ENCODE measurements at places on chromosomes 4 and X.

DNA sequence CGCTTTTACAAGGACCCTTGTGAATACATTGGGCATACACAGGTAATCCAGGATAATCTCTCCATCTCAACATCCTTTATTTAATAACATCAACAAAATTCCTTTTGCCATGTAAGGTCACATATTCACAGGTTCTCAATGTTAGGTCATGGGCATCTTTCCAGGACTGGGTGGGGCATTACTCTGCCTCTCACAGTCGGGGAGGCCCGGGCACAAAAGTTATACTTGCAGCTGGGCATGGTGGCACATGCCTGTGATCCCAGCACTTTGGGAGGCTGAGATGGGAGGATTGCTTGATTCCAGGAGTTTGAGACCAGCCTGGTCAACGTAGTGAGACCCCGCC lies 93.7 kb upstream of the AP1S2 start:
- no peak for DNase-seq

GRCh38 chr4:22021106-22021505 lies 72.5 kb upstream of the KCNIP4 start:
- no peak for DNase-seq

DNA sequence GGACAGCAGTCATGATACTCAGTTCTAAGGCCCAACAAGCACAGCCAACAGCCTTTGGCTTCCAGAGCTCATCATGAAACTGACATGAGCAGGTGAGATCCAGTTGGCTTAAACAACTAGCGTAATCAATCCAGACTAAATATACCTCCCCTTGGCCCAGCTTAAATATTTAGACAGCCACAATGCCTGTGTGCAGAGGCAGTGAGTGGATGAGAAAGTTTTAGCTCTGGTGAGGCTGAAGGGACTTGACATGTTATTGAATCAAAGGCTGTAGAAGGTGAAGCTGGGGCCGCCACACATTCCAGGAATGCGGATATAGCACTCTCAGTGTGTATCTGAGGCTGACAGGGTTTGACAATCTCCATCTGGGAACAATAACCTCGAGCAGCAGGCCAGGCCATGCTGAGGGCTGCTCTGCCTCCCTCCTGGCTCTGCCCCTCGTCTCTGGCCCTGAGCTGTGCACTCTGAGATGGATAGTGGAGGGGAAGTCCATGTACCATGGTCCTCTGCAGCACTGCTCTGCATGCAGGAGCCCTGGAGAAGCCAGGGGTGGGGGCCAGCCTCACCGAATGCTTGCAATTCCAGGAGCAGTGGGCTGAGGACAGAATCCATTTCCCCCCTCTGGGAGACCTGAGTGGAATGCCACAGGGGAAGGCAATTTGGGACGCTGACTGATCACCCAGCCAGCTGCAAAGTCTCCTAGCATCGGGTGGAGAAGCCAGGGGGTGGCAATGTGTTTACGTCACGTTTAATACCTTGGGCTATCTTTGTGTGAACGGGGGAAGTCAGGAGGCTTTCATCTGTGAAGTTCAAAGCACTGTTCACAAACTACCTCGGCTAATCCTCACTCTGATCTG lies 37.3 kb upstream of the RASL11B start:
- DNase-seq, result no peak

- DNase-seq, result no peak
Measured at GRCh38 chr4:85783483-85783882, 308.5 kb downstream of the ARHGAP24 start.

- DNase-seq, result no peak
Measured at GRCh38 chrX:44003975-44004374, 30.8 kb upstream of the NDP start.

GRCh38 chr4:116361790-116362189 lies 723.6 kb downstream of the TRAM1L1 start:
- no peak for DNase-seq

- peak; percentile 30 for DNase-seq
Measured at GRCh38 chrX:123830309-123830708, 29.5 kb upstream of the XIAP start.

GRCh38 chr4:1075809-1076699 lies 37.3 kb downstream of the RNF212 start:
- DNase-seq, result no peak

DNA sequence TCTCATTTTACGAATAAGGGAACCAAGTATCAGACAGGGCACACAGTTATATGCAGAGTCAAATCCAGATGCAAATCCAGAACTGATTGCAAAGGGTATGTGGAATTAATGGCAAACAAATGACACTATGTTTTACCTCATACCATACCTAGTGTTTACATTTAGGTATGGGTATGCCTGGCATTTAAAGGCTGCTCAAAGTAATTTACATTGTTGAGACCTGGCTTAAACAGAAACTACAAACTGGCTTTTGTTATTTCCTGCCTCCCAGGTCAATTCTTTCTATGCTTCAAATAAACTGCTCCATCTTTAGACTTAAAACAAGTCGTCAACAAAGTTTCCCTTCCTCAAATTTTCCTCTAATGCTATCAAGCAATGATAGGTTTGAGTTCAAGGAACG lies 33.7 kb downstream of the ANKRD17 start:
- peak; percentile 4 for DNase-seq

GRCh38 chrX:23251043-23251442 lies 83.6 kb upstream of the PTCHD1 start:
- no peak for DNase-seq

- no peak for DNase-seq
Measured at GRCh38 chr4:182354867-182355266, 111.7 kb downstream of the TENM3 start.

DNA sequence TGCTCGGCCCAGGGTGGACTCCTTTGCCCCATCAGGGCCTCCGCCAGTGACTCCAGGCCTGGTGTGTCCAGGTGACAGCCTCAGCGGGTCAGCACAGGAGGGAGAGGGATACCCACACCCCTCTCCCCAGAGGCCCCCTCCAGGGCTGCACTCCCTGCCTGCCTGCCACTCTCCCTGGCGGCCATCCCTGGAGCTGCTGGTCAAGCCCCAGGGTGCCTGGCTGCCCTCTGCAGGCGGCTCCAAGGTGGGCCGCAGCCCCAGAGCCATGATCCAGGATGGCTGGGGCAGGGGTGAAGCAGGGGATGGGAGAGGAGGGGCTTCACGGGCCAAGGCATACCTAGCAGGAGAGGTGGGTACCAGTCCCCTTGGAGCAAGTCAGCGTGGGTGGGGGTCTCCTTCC lies 3.8 kb downstream of the FGFRL1 start:
- DNase-seq, result no peak

GRCh38 chrX:129771266-129771995 lies 8.3 kb upstream of the SASH3 start:
- DNase-seq, result no peak

GRCh38 chr4:169652535-169652934 lies 32.2 kb downstream of the CLCN3 start:
- no peak for DNase-seq

GRCh38 chr4:75172551-75172950 lies 239.6 kb downstream of the PARM1 start:
- peak; percentile 25 for DNase-seq

GRCh38 chrX:35726176-35726575 lies 72.0 kb upstream of the MAGEB16 start:
- no peak for DNase-seq

DNA sequence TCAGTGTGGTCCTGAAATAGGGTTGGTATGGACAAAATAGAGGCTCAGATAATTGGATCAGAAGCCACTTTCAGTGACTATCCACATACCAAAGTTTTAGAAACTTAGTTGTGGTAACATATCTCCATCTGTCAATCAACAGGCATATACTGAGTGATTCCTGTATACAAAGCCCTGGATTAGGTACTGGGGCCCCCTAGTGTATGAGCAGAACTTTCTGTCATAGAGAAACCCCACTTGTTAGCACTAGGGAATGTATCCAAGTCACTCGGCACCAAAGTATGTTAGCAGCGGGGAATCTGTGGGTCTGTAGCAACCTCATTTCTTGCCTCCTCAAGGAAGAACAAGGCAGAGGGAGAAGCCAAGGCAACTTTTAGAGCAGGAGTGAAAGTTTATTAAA lies 50.7 kb downstream of the MAP7D3 start:
- DNase-seq, result peak; percentile 13

- DNase-seq, result no peak
Measured at GRCh38 chr4:7034262-7035081, 8.7 kb upstream of the TADA2B start.

GRCh38 chrX:123688524-123688923 lies 44.3 kb downstream of the THOC2 start:
- DNase-seq, result no peak

DNA sequence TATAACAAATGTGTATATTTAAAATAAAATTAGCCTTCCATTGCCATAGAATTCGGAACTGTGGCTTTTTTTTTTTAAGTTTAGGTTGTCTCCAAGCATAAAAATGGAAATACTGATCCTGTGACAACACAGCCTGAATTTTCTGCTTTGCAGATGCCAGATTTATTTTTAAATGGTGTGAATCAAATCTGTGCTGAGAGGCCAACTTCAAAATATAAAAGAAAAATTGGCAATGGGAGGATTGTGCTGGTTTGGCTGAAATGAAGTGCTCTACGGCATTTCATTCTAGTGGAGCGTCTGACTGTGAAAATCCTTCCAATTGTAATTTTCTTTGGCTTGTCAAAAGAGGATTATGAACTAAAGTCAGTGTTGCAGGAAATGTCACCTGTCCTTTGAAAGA lies 580.3 kb upstream of the ZFP42 start:
- DNase-seq, result no peak

GRCh38 chr4:121696170-121696580 lies 605 bp downstream of the ANXA5 start:
- peak; percentile 39 for DNase-seq

GRCh38 chrX:148070504-148070877 lies 89.4 kb downstream of the FMR1NB start:
- no peak for DNase-seq

- DNase-seq, result no peak
Measured at GRCh38 chr4:144179152-144179739, 38.7 kb upstream of the GYPA start.

- no peak for DNase-seq
Measured at GRCh38 chr4:75623026-75623425, 7.3 kb downstream of the CDKL2 start.

GRCh38 chrX:4094926-4095325 lies 381.5 kb upstream of the PRKX start:
- no peak for DNase-seq

DNA sequence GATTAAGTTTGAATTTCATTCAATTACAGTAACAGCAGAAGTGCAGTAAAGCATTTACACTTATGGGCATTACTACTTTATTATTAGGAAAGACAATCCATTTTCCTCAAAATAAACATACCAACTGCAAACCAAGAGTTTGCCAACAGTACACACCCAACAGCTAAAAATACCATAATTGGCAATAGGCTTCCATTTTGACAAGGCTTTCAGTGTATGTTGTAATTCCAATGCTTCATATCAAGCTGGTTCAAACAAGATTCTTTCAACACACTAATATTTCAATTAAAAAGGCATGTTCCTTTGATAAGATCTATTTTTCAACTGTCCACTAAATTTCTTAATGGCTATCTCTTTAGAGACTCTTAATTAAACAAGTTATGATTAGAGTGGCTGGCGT lies 12.1 kb downstream of the EIF1AX start:
- DNase-seq, result no peak

DNA sequence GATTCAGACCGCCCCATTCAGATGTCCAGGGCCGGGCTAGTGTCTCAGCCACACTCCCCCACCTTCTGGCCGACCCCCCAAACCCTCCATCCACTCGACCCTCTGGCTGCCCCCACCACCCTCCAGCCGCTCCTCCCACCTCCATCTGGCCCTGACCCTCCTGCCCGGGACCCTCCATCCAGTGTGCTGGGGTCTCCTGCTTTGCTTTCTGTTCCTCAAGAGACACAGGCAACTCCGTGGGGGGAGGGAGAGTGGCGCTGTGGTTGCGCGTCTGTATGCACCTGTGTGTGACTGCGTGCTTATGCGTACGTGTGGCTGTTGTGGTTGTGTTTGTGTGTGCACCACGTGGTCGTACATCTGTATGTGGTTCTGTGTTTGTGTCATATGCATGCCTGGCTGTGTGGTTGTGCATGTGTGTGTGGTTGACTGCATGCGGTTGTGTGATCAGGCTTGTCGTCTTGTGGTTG lies 33.3 kb downstream of the CPLX1 start:
- no peak for DNase-seq

GRCh38 chr4:52842792-52843191 lies 19.3 kb upstream of the RASL11B start:
- no peak for DNase-seq
